Activated CD4-positive, alpha-beta T cell treated with anti-CD3 and anti-CD28 coated beads for 24 hours (primary cell): ENCODE measurements at places on chromosomes 2 and 18.

DNA sequence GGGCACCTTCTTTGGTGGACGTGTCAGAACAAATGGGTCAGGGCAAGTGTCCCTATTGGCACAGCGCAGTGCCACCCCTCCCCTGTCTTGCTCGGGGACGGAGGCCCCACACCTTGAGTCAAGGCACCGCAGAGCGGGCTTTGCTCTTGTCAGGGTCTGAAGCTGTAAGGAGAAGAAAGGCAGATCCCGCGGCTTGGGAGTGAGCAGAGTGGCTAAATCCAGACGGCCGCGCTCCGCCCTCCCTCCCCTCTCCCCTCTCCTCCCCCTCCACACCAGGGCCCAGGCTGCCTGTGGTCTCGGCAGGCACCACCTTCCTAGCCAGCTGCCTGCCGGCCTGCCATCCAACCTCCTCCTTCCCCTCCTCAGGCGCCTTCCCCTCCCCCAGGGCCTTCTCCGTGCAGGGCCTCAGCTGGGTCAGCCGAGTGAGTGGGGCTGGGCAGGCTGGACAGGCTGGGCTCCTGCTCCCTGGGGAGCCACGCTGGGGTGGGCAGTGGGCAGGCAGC lies 25.8 kb downstream of the SPEG start:
- DNase-seq: no peak

DNA sequence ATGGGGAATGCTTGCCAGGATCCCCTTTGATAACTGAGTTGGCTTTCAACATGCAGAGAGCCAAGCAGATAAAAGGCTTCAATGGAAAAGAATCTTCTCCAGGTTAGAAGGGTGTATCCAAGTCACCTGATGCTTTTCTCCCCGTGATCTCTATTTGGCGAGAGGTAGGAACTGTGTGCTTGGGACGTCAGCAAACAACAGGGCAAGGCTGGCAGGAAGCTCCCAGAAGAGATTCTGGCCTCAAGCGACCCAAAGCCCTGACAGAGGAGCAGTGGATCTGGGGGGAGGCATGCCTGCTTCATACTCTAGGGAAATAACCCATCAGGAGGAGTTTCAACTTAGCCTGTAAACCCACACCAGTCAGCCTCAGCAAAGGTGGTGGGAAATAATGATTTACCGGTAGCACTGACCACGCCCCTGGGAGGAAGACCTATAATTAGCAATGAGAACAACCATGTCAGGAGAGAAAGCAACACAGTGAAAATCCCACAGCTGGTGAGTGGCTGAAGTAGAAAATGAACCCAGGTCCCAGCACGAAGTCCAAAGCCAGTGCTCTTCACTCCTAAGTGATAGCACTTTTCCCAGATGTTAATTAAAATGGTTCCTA lies 76.3 kb upstream of the SEC11C start:
- DNase-seq: no peak

- DNase-seq: no peak
Observed at GRCh38 chr18:41875094-41875780, 79.8 kb upstream of the PIK3C3 start.

- no peak for DNase-seq
Observed at GRCh38 chr2:74080346-74080745, 67.4 kb downstream of the BOLA3 start.

GRCh38 chr2:167508709-167509108 lies 620.4 kb downstream of the XIRP2 start:
- DNase-seq: no peak
